ENCODE measurements at places on chromosomes 3 and 15.

DNA sequence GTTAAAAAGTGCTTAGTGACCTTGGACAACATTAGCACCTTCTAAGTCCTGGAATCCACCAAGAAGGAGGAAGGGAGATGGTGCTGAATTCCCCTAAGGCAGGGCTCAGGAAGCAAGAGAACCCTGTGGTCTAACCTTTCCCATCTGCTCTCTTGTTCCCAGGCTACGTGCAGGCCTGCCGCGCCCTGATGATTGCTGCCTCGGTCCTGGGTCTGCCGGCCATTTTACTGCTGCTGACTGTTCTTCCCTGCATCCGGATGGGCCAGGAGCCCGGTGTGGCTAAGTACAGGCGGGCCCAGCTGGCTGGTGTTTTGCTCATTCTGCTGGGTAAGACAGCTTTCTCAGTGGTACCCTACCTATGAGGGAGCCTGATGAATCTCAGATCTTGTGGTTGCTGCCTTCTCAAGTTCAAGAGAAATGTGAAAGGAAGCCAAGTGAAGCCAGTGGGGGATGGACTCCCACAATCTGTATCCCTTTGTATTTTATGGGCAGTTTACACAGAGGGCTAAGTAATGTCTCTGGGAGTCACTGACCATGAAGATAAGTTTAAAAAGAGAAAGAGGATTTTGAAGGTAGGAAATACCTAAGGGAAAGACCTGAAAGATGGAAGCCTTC lies 4.4 kb downstream of the CLDN11 start:
- no peak for DNase-seq

GRCh38 chr15:29452881-29453731 lies 183.5 kb upstream of the NSMCE3 start:
- DNase-seq: no peak

GRCh38 chr3:88440701-88441100 lies 290.9 kb downstream of the C3orf38 start:
- DNase-seq: no peak

DNA sequence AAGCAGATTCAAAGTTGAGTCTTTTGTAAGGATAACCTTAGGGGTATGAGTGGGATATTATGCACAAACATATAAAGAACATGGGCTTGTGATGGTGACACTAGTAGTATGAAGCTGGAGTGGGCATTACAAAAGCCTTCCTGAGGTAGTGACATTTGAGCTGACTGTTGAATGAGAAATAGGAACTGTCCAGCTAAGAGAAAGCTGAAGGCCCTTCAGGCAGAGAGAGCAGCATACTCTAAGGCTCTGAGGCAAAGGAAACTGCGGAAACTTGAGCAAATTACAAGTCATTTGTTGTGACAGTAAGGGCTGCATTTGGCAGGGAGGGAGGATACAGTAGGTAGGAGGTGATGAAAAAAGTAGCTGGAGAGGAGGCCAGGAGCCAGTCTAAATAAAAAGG lies 190.7 kb upstream of the CD96 start:
- no peak for DNase-seq

- DNase-seq: no peak
Observed at GRCh38 chr3:66485291-66485968, 15.4 kb downstream of the LRIG1 start.

- DNase-seq: no peak
Observed at GRCh38 chr3:160473221-160473620, 23.6 kb upstream of the TRIM59 start.

DNA sequence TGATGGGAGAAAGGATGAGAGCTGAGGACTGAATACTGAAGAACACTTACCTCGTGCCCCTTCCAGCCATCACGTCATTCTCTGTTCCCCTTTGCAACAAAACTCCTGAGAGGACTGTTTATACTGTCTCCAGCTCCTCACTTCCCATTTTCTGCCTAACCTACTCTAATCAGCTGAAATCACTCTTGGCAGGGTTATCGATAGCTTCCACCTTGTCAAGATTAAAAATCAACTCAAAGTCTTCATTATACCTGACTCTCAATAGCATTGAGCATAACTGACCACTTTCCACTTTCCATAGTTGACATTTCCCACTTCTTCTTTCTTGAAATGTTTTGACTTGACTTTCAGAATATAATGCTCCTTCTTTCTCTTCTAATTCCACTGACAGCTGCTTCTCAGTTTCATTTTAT lies 4.3 kb downstream of the BTBD1 start:
- DNase-seq: no peak

DNA sequence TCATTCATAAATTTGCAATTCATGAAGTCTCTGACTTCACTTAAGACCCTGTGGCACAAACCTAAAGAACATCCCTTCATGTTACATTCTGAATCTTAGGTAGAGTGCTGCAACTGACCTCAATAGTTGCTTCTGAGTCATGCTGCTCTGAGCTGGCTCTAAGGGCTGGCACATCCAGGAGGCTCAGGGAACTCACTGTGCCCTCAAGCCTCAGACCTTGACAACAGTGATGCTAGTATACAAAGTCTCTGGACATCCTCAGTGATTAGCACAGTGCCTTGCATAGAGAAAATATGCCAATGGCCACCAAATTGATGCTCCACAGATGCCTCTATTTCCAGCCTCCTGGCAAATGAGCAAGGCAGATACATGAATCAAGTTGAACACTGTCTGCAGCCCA lies 740.9 kb upstream of the LMCD1 start:
- DNase-seq: no peak

- no peak for DNase-seq
Observed at GRCh38 chr3:167754049-167754448, 18.5 kb downstream of the SERPINI1 start.

GRCh38 chr3:78907367-78907766 lies 860.4 kb downstream of the ROBO1 start:
- DNase-seq: no peak

DNA sequence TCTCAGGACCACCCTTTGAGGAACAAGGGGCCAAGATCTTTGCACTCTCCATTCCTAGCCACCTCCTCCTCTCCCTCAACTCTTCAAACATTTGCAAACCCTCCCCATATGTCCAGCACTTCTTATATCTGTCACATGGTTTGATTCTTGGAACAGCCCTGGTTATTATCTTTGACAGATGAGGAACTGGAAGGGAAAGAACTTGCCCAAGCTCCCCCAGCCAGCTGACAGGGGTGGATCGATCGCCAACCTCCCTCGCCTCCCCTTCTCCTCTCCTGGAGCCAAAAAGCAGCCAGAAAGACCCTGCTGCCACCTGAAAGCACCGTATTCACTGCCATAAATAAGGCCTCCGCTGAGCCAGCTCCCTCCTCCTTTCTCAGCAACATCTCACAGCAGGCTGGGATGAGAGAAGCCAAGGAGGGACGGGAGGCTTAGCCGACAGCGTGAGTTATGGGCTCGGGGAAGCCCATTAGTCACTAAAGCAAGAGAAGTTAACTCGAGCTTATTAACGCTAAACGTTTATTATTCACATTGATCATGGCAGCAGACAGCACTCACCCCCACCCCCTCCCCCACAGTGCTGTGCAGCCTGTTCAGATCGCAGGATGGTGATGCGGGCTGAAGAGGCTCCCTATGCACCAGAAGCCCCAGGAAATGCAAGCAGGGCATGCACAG lies 22.2 kb upstream of the FGD5 start:
- DNase-seq: no peak

GRCh38 chr3:141386126-141386488 lies 17.8 kb downstream of the ZBTB38 start:
- DNase-seq: no peak

DNA sequence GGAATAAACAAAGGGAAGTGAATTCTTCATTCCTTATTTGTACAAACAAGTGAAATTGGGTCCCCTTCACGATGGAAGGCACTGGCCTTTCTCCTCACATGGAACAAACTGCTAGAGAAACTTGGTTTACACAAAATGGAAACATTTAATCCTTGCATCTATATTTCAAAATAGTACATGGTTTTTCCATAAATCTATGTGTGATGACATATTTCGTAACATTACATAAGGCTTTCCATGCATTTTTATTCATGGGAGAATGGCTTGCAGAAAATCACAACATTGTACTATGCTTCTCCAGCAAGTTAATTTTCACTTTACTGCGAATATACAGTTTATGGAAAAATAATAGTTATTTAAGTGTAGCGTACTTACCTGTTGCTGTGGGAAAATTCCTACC lies 81.0 kb upstream of the CDIN1 start:
- DNase-seq: no peak

DNA sequence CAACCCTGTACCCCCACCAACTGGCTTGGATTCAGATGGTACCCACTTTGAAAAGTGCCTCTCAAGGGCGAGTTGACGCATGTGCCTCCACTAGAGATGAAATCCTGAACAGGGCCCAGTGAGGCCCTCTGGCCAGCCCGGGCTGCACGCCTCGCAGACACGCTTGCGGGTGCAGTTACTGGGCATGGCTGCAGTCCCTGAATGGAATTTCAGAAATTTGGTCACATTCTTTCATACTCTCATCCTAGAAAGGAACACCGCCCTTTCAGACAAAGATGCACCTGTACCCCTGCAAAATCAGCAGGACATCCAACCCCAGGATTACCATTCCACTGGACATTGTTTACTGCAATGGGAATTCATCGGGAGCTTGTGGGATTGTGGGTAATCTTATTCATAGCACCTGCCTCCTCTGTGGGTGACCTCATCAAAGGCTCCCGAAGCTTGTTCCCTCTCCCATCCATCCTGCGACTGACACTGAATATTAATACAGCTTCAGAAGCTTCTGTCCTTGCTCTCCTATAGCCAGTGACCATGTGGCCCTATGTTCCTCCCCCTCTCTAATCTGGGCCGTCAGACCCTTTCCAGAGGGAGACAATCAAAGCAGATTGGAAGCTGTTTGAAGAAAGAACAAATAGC lies 42.5 kb upstream of the TPM1 start:
- DNase-seq: no peak
